ENCODE measurements at places on chromosomes 5 and 9.
A peak's percentile ranks its signal among the peaks of the same experiment; 100 is the strongest.

GRCh38 chr9:20178197-20178596, 389.4 kb upstream of the SLC24A2 start:
- no peaks in the 10 kb centered on the region for H3K27me3 ChIP-seq
- DNase-seq = peak; percentile 8

GRCh38 chr5:36755920-36756488, 120.6 kb upstream of the NIPBL start:
- H3K36me3 ChIP-seq = no peaks in the 10 kb centered on the region
- no peaks in the 10 kb centered on the region for H3K4me1 ChIP-seq
- no peaks in the 10 kb centered on the region for H3K27me3 ChIP-seq
- DNase-seq = no peak

DNA sequence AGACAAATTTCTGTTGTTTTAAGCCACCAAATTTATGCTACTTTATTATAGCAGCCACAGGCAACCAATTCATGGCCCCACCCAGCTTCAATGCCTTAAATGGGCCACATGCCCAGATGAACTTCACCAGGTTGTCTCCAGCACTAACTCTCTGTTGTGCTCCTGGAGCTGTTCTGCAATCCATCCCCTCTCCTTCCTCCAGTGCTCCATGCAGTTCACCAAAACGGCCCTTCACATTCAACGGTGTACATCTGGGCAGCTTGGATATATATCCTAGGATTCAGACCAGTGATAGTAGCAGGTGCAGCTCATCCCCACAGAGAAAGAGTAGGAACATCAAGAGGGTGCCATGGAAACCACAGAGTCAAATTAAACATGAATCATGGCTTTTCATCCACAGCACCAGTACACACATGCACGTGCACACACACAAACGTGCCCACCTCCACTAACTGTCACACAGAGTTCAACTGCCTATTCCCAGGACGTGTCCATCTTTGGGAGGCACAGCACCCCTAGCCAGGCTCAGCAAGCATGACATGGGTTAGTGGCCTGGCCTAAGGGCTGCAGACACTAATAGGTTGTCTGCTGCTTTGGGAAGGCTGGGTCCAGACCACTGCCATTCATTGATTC, 134.5 kb downstream of the MED10 start:
- no peak for DNase-seq
- H3K4me3 ChIP-seq = no peak overlapping the region
- H3K36me3 ChIP-seq = no peaks in the 10 kb centered on the region

- H3K4me1 ChIP-seq = no peaks in the 10 kb centered on the region
- no peaks in the 10 kb centered on the region for H3K27me3 ChIP-seq
- no peak for DNase-seq
- H3K36me3 ChIP-seq = peaks cover 10% of the 10 kb centered on the region
- no peak overlapping the region for H3K4me3 ChIP-seq
- H3K27ac ChIP-seq = no peak overlapping the region
Measured at GRCh38 chr9:132896906-132897305, 18.2 kb downstream of the SPACA9 start.

DNA sequence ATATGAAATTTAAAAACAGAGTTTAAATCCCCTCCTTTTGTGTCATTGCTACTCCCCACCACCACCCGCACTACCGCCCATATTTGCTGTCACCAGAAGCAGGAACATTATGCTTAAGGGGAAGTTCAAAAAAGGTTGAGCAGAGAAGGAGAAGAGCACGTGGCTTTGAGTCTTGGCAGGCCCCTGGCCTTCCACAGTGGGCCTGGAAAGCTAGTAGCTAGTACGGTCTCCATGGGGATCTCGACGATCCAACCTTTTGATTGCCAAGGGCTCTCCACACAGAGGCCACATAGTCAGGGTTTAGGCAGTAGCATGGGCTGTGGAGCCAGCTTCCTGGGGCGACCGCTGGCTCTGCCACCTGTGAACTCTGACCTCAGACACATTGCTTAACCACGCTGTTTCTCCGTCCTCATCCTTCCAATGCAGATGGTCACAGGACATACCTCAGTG, 90.1 kb downstream of the GOLPH3 start:
- no peak overlapping the region for H3K27ac ChIP-seq
- H3K4me1 ChIP-seq = no peaks in the 10 kb centered on the region
- H3K4me3 ChIP-seq = no peak overlapping the region
- no peak for DNase-seq
- H3K36me3 ChIP-seq = no peaks in the 10 kb centered on the region

DNA sequence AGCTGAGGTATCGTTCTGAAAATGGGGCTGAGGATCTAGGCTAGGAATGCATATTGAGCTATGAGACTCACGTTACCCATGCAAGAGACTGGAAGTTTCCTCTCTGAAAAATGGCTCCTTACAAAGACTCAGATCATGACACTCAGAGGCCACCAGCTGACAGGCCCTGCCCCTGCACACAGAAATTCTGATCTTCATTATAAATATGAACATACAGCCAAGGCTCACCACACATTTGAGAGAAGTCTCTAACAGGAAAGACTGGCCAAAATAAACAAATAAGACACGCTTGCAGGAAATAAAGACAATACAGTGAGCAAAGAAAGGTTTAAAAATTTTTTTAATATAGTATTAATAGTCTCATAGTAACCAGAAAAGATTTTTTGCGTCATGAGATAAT, 365.9 kb downstream of the NFIB start:
- H3K36me3 ChIP-seq = no peaks in the 10 kb centered on the region
- no peak overlapping the region for H3K27ac ChIP-seq

DNA sequence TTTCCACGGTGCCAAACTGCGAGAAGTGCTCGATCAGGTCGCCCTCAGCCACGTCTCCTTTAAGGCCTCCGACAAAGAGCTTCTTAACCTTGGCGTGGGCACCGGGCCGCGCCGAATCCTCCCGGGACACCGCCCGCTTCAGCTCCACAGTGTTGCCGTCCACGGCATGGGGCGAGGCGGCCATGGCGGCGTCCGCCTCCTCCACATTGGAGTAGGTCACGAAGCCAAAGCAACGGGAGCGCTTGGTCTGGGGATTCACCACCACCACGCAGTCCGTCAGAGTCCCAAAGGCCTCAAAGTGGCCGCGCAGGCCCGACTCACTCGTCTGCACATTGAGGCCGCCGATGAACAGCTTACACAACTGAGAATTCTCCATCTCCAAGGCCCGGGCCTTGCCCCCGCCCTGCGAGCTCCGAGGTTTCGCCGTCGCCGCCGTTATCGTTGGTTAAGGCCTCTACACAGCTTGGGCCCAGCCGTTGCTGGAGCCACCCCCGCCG, 424 bp downstream of the HNRNPA0 start:
- no peak for DNase-seq
- peaks cover 2% of the 10 kb centered on the region for H3K36me3 ChIP-seq
- peak overlapping the region; percentile 98 for H3K4me3 ChIP-seq
- H3K27ac ChIP-seq = peak overlapping the region; percentile 86
- no peaks in the 10 kb centered on the region for H3K4me1 ChIP-seq

- H3K27ac ChIP-seq = no peak overlapping the region
- peaks cover 6% of the 10 kb centered on the region for H3K4me1 ChIP-seq
- DNase-seq = peak; percentile 61
- H3K36me3 ChIP-seq = no peaks in the 10 kb centered on the region
Measured at GRCh38 chr5:107388141-107388861, 282.4 kb downstream of the EFNA5 start.

- no peaks in the 10 kb centered on the region for H3K36me3 ChIP-seq
- H3K4me1 ChIP-seq = no peaks in the 10 kb centered on the region
- no peak overlapping the region for H3K27ac ChIP-seq
- H3K4me3 ChIP-seq = no peak overlapping the region
Measured at GRCh38 chr9:100307080-100307479, 45.7 kb downstream of the TEX10 start.

DNA sequence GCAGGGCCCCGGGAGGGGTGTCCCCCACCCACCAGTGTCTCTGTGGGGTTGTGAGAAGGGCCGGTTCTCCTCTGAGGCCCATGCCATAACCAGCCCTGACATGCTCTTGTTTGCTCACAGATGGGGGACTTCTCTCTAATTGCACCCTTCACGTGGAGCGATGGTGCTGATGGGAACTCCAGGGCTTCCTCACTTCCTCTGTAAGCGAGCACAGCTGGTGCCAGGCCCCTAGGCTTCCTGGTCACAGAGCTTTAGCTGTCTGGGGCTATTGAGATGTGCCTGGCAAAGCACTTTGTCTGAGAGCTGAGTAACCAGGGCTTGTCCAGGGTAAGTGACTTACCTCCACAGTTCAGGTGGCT, 36.4 kb downstream of the PHF2 start:
- H3K27ac ChIP-seq = no peak overlapping the region
- no peaks in the 10 kb centered on the region for H3K27me3 ChIP-seq

- H3K4me1 ChIP-seq = peaks cover 13% of the 10 kb centered on the region
- no peaks in the 10 kb centered on the region for H3K27me3 ChIP-seq
- peak; percentile 47 for DNase-seq
- no peak overlapping the region for H3K27ac ChIP-seq
- H3K4me3 ChIP-seq = no peak overlapping the region
Measured at GRCh38 chr5:148972974-148973374, 89.9 kb downstream of the SH3TC2 start.

GRCh38 chr5:113205323-113205722, 228.7 kb downstream of the DCP2 start:
- H3K36me3 ChIP-seq = no peaks in the 10 kb centered on the region
- peaks cover 33% of the 10 kb centered on the region for H3K4me1 ChIP-seq
- H3K27ac ChIP-seq = no peak overlapping the region
- H3K27me3 ChIP-seq = no peaks in the 10 kb centered on the region

GRCh38 chr5:74382123-74382855, 258.2 kb downstream of the ENC1 start:
- no peak overlapping the region for H3K4me3 ChIP-seq
- peaks cover 6% of the 10 kb centered on the region for H3K4me1 ChIP-seq
- H3K27me3 ChIP-seq = no peaks in the 10 kb centered on the region
- no peak for DNase-seq
- no peak overlapping the region for H3K27ac ChIP-seq
- H3K36me3 ChIP-seq = no peaks in the 10 kb centered on the region

GRCh38 chr5:1914471-1914870, 31.7 kb upstream of the IRX4 start:
- no peaks in the 10 kb centered on the region for H3K36me3 ChIP-seq
- DNase-seq = no peak
- no peak overlapping the region for H3K27ac ChIP-seq
- no peaks in the 10 kb centered on the region for H3K4me1 ChIP-seq
- H3K4me3 ChIP-seq = no peak overlapping the region
- no peaks in the 10 kb centered on the region for H3K27me3 ChIP-seq

- no peak overlapping the region for H3K27ac ChIP-seq
- DNase-seq = no peak
- no peaks in the 10 kb centered on the region for H3K36me3 ChIP-seq
Measured at GRCh38 chr5:32029261-32029660, 144.9 kb downstream of the GOLPH3 start.

DNA sequence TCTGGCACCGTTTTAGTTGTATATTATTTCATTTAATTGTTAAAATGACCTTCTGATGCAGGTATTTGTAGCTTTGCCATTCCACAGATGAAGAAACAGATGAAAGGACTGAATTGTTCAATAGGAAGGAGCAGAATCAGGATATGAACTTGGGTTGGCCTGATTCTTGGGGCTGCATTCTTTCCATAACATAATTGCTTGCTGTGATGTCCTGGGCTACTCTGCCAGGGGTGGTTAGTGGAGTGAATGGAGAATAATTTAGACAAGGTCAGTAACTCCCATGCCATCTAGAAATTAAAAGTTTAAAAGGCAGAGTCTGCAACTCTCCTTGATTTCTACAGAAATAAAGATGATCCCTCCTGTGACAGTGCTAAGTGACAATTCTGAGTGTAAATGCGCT, 15.9 kb downstream of the TLR4 start:
- H3K27me3 ChIP-seq = no peaks in the 10 kb centered on the region
- no peak for DNase-seq
- no peak overlapping the region for H3K4me3 ChIP-seq
- no peaks in the 10 kb centered on the region for H3K36me3 ChIP-seq
- H3K27ac ChIP-seq = no peak overlapping the region

DNA sequence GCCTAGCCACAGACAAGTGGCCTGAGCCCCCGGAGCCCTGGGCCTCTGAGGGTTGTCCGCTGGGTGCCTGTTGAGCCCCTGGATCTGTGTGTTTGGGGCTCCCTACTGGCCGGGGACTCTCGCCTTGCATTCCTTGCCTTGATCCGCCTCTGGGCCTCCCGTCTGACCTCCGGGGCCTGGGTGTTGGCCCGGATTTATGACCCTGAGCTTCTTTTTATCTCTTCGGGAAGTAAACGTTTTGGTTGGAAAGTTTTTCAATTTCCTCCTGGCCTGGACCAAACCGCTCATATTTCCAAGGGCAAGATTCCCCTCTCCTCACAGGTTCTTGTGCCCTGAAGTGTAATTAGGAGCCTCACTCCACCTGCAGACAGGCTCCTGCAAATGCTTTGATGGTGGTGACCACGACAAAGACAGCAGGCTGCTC, 69.3 kb upstream of the EGFLAM start:
- H3K36me3 ChIP-seq = no peaks in the 10 kb centered on the region
- DNase-seq = peak; percentile 46
- H3K27me3 ChIP-seq = no peaks in the 10 kb centered on the region
- H3K4me3 ChIP-seq = no peak overlapping the region
- H3K4me1 ChIP-seq = no peaks in the 10 kb centered on the region

DNA sequence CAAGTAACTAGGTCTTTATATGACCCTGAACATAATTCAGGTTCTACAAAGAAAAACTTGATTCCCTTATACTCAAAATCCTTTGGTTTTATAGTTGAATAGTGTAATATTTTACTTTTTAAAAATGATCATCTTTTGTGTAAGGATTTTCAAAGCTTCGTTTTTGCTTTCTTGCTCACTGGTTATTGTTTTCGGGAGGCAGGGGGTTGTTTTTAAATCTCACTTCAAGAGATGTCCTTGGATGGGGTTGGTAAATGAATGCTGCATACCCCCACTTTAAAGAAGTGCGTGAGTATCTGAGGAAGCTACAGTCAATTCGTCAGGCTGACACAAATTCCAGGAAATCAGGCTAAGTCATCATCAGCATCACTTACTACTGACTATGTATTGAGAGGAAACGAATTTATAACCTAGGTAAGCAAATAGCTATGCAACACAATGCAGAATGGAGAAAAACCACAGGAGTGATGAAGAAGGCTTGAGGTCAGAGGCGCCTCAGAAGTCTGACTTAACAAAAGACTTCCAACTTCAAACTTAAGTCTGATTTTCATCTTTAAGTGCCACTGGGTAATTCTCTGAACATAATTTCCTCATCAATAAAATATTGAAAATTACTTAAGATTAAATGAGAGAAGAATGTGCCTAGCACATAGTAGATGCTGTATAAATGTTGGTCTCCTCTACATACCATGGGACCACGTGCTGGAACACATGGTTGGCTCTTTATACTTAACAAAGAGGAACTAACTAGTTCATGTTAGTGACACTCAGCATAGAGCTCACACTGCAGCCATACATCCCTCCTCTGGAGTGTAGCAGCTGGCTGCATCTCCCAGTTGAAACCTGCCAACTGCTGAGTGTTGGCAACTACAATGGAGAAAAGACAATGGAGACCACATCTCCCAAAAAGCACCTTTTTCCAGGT, 106.0 kb upstream of the KIF2A start:
- H3K27ac ChIP-seq = no peak overlapping the region
- H3K4me3 ChIP-seq = no peak overlapping the region
- no peak for DNase-seq
- no peaks in the 10 kb centered on the region for H3K27me3 ChIP-seq
- H3K36me3 ChIP-seq = no peaks in the 10 kb centered on the region
- H3K4me1 ChIP-seq = no peaks in the 10 kb centered on the region

DNA sequence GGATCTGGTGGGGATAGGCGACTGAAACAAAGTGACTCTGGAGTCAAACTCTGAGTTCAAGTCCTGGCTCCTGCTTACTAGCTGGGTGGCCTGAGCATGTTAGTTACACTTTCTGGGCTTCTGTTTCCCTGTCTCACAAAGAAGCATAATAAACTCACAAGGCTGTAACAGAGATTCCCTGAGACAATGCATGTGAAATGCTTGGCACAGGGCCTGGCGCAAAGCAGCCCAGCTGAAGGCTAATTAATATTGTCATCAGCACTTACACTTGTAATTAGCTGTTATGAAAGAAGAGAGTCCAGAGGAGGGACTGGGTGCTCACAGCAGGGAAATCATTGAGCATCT, 64.1 kb upstream of the SPOCK1 start:
- no peak overlapping the region for H3K4me3 ChIP-seq
- H3K27me3 ChIP-seq = no peaks in the 10 kb centered on the region
- no peak overlapping the region for H3K27ac ChIP-seq
- no peak for DNase-seq
